Left lung (tissue), 14 donors: ENCODE measurements at places on chromosomes 2 and 18.

DNA sequence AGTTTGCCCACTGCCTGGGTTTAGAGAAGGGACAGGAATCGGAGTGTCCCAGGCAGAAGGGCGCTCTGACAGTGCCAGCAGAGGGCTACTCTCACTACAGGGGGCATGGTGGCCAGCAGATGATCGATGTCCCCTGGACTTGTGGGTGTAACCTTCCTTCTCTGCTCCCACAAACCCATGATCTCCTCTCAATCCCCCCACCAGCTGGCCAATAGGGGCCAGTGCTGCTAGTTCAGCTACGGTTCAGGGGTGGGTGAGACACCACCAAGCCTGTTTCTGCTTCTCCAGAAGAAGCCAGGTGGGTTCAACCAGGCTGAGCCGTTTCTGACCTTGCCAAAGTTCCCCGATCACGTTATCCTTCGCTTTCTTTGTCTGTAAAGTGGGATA lies 1.3 kb downstream of the NPPC start:
- no peak overlapping the region for H3K4me3 ChIP-seq
- no peaks in the 10 kb centered on the region for H3K36me3 ChIP-seq
- DNase-seq: no peak
- H3K4me1 ChIP-seq: peaks cover 13% of the 10 kb centered on the region
- H3K27me3 ChIP-seq: peaks cover 49% of the 10 kb centered on the region

DNA sequence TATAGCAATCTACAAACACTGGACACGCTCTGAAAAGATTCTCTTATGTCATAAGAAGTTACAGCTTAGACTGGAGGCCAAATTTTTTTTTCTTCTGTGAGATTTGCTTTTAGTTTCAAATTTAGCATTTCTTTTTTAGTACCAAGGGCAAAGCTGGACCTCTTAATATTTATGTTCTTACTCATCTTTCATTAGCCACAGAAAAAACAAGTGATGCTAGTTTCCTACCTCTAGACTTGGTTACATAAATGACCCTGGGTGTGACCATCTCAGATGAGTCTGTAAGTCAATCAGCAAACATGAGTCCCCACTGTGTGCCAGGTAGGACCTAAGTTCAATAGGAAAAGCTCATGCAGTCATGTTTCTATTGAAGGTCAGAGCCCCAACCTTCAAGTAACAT lies 94.4 kb downstream of the MEP1B start:
- H3K4me3 ChIP-seq: no peak overlapping the region
- no peaks in the 10 kb centered on the region for H3K27me3 ChIP-seq
- H3K4me1 ChIP-seq: no peaks in the 10 kb centered on the region
- DNase-seq: no peak

- no peak overlapping the region for H3K4me3 ChIP-seq
- no peaks in the 10 kb centered on the region for H3K36me3 ChIP-seq
- H3K27ac ChIP-seq: no peak overlapping the region
- no peak for DNase-seq
- peaks cover 24% of the 10 kb centered on the region for H3K4me1 ChIP-seq
These were observed 16.0 kb upstream of the CNDP2 start for GRCh38 chr18:74480149-74480651.

DNA sequence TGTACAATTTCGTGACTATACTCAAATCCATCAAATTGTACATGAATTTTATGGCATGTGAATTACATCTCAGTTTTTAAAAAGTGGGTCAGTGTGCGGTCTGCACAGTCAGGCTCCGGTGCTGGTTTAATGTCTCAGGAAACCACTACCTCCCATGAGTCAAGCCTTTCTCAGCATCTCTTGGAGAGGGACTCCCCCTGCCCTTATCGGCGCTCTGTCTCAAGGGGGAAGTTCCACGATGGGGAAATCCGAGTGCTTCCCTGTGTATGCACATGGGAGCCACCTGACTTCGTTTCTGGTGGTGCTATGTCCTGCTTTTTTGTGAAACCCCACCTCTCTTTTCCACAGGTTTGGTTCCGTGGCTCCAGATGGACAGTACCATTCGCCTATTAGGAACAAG lies 72.5 kb downstream of the ACOXL start:
- no peaks in the 10 kb centered on the region for H3K4me1 ChIP-seq
- H3K27ac ChIP-seq: no peak overlapping the region
- no peak overlapping the region for H3K4me3 ChIP-seq
- DNase-seq: no peak
- H3K36me3 ChIP-seq: no peaks in the 10 kb centered on the region

DNA sequence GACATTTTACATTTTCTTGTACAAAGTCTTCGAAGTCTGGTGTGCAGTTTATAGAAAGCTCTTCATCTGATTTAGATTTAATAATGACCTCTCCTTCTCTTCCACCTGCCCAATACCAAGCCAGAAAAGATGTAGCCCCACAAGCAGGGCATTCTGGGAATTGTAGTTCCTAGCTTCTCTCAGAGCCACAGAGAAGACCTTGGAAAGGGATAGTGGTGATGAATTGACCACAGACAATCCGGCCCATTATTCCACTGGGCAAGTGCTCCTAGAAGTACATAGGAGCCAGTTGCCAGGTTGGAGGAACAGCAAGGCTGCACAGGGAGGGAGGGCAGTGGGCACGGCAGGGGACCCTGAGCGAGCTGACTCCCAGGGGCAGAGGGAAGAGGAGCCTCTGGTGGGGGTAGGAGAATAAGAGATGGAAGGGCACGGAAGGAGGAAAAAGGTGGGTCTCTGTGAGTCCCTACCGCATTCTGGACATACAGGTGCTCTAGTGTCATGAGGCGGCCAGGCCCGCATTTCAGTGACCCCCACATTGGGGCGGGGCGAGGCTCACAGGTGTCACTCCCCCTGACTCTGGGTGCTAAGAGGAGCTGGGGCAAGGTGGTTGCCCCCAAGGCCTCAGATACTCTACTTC lies 152.5 kb upstream of the HAAO start:
- H3K4me3 ChIP-seq: no peak overlapping the region
- H3K36me3 ChIP-seq: no peaks in the 10 kb centered on the region
- no peak for DNase-seq
- H3K27ac ChIP-seq: no peak overlapping the region
- H3K27me3 ChIP-seq: no peaks in the 10 kb centered on the region
- H3K4me1 ChIP-seq: peaks cover 8% of the 10 kb centered on the region

DNA sequence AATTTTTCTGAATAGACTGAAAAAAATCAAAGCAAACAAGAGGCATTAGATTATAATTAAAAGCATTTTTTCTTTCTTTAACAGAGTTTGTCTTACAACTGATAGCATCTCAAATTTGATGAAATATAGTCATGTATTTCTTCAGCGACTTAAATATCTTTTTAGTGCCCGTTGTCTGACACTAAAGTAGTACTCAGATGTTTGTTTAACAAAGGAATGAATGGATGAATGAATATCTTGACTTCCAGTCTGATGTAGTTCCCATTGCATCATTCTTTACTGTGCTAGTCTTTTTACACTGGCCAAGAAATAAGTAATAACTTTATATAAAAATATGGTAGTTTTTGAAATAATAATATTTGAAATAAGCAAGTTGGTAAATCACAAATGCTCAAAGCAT lies 111.1 kb downstream of the TTC27 start:
- no peak for DNase-seq
- no peaks in the 10 kb centered on the region for H3K4me1 ChIP-seq
- H3K36me3 ChIP-seq: no peaks in the 10 kb centered on the region
- H3K27me3 ChIP-seq: no peaks in the 10 kb centered on the region
- H3K27ac ChIP-seq: no peak overlapping the region

- no peak overlapping the region for H3K4me3 ChIP-seq
- no peak for DNase-seq
- peaks cover 16% of the 10 kb centered on the region for H3K4me1 ChIP-seq
- H3K27ac ChIP-seq: no peak overlapping the region
These were observed 12.0 kb downstream of the MEMO1 start for GRCh38 chr2:31998731-31999383.

DNA sequence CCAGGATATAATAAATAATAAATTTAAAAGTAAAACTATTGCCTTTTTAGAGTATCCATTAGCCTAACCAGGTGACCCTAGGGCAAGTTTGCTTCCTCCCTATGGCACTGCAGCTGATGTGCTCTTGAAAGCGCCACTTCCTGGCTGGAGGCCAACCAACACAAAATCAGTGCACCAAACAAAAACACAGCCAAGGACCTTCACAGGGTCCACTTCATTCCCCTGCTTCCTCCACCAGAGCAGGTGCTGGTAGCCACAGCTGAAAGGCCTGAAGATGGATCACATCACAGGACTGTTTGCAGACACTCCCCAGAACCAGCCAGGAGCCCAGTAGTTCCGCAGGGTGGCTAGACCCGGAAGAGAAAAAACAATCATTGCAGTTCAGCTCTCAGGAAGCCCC lies 108.8 kb downstream of the TWIST2 start:
- no peaks in the 10 kb centered on the region for H3K4me1 ChIP-seq
- no peak for DNase-seq
- no peak overlapping the region for H3K27ac ChIP-seq
- H3K36me3 ChIP-seq: no peaks in the 10 kb centered on the region

DNA sequence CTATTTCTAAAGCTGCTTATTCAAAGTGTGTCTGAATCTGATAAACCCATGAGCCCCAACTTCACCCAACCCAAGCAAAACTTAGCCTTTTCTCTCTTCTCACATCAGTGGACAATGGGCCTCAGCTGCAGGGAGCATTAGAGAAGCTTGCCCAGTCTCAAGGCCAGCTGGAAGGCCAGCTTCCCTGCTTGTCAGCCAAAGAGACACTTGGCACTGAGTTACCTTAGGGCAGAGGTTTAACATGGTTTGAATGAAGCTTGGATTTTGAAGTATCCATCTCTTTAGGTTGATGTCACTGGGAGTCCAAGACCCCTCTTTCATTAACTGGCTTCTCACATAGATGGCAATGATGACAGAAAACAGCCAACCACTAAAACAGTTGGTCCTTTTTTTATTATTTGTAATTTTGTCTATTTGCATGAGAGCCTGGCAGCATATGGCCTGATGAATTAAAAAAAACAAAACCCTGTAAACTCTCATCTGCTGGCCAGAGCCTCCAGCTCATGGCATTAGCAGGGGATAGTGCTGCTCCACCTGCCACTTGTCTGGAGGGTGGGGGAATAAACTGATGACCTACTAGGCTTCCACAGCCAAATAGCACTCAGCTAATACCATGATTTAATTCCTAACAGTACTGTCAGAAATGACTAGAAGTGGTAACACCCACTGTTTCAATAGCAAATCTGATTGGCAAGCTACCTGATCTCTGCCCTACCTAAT lies 137.0 kb downstream of the UBE2E3 start:
- no peaks in the 10 kb centered on the region for H3K27me3 ChIP-seq
- DNase-seq: no peak
- no peaks in the 10 kb centered on the region for H3K36me3 ChIP-seq

DNA sequence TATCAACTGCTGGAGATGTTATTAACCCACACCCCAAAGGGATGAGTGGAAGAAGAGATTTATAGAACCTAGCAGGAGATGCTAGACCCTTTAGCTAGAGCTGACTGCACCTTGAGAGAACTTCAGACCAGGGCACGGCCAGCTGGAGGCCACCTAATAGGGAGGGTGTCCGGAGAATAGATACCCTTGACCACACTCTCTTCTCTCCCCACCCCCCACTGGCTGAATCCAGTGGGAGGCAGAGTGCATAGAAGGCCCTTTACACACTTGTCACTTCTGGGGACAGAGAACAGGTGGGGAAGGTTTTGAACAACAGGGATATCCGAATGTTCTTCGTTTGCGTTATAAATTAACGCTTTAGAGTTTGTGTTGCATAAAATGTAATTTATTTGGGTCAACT lies 84.6 kb downstream of the PHLPP1 start:
- H3K4me1 ChIP-seq: no peaks in the 10 kb centered on the region
- H3K27ac ChIP-seq: no peak overlapping the region
- no peaks in the 10 kb centered on the region for H3K27me3 ChIP-seq
- DNase-seq: no peak
- no peaks in the 10 kb centered on the region for H3K36me3 ChIP-seq
- no peak overlapping the region for H3K4me3 ChIP-seq

GRCh38 chr18:66872277-66872676 lies 268.4 kb upstream of the CDH19 start:
- DNase-seq: no peak
- no peak overlapping the region for H3K4me3 ChIP-seq
- H3K27ac ChIP-seq: no peak overlapping the region

DNA sequence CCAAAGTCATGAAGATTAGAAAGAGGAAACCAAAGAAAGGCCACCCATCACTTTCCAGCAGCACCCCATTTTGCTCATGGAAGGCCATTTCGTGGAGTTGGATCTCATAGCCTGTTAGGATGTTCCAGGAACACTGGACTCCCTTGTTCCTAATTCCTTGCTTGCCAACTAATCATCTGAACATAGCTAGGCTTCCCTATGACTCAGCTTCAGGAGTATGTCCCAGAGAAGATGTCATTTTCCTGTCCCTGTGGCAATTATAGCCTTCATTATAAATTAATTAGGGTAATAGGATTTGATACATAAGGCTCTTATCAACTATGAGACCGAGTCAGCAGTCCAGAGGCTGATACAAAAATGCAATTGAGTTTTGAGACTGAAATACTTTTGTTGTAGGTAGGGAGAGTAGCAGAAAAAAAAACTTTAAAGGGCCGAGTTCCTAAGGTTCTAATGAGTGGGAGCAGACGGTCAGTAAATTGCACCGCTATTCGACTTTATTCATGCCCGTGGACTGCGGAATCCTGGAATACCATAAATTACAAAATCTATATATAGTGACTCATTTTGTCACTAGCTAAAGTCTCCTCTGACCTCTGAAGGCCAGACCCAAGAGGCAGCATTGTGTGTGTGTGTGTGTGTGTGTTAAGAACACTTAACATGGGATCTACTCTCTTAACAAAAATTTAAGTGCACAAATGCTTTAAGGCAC lies 311.8 kb downstream of the FBXO15 start:
- no peak for DNase-seq
- no peaks in the 10 kb centered on the region for H3K36me3 ChIP-seq
- no peaks in the 10 kb centered on the region for H3K4me1 ChIP-seq
- H3K27ac ChIP-seq: no peak overlapping the region

GRCh38 chr2:85355073-85355410 lies 473 bp downstream of the ELMOD3 start:
- H3K27ac ChIP-seq: peak overlapping the region; percentile 76
- peak overlapping the region; percentile 86 for H3K4me3 ChIP-seq
- H3K4me1 ChIP-seq: peaks cover 9% of the 10 kb centered on the region
- H3K27me3 ChIP-seq: no peaks in the 10 kb centered on the region

- DNase-seq: no peak
- H3K27me3 ChIP-seq: no peaks in the 10 kb centered on the region
- no peaks in the 10 kb centered on the region for H3K36me3 ChIP-seq
- H3K4me3 ChIP-seq: no peak overlapping the region
- H3K27ac ChIP-seq: no peak overlapping the region
- H3K4me1 ChIP-seq: no peaks in the 10 kb centered on the region
These were observed 375.4 kb downstream of the DCC start for GRCh38 chr18:52715421-52715820.

DNA sequence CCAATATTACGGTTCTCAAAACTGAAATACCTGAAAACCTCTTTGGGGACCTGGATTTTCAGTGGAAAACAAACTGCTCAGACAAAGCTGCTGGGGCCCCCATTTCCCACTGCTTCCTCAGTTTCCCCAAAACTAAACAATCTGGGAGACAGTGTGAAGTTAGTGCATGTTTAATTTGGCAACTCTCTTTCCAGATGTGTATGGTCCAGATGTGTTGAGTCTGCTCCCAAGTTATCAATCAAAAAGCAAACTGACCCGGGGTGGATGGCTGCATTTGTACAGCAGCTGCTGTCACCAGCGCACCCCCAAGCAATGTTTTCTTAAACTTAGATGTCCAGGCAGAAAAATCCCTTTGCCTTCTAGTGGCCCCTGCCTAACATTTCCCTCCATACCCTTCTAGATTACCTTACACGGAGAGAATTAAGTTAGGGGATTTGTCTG lies 136.9 kb downstream of the COPS8 start:
- H3K4me3 ChIP-seq: no peak overlapping the region
- no peaks in the 10 kb centered on the region for H3K4me1 ChIP-seq
- DNase-seq: no peak
- no peaks in the 10 kb centered on the region for H3K27me3 ChIP-seq

GRCh38 chr18:46754188-46754587 lies 2.7 kb downstream of the ST8SIA5 start:
- no peaks in the 10 kb centered on the region for H3K36me3 ChIP-seq
- DNase-seq: no peak
- no peak overlapping the region for H3K4me3 ChIP-seq
- H3K27ac ChIP-seq: no peak overlapping the region
- peaks cover 13% of the 10 kb centered on the region for H3K4me1 ChIP-seq
